Lower leg skin (tissue), 4 donors: ENCODE measurements at places on chromosomes 12 and 14. TPM values are rescaled to one million over a fixed set of nuclear protein-coding genes. Genes with fewer than 3 reads are reported as not detected.

- DNase-seq = no peak
These were observed 475.6 kb upstream of the MIS18BP1 start for GRCh38 chr14:45728434-45729225.

DNA sequence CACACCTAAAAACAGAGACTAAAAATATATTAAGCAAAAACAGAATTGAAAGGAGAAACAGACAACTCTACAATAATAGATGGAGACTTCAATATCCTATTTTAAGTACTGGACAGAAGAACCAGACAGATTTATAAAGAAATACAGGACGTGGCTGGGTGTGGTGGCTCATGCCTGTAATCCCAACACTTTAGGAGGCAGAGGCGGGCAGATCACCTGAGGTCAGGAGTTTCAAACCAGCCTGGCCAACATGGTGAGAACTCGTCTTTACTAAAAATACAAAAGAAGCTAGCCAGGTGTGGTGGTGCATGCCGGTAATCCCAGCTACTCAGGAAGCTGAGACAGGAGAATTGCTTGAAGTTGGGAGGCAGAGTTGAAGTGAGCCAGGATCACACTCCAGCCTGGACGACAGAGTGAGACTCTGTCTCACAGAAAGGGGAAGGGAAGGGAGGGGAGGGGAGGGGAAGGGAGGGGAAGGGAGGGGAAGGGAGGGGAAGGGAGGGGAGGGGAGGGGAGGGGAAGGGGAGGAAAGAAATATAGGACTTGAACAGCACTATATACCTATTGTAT lies 53.0 kb downstream of the CDK17 start:
- DNase-seq = no peak

The M6PR gene
- 72.8 TPM for total RNA-seq

- DNase-seq = no peak
These were observed at the start of gene MYF5 for GRCh38 chr12:80716696-80717469. MYF5 (plus strand) TSS chr12:80716912; CDS start chr12:80717064, 152 bp downstream.

DNA sequence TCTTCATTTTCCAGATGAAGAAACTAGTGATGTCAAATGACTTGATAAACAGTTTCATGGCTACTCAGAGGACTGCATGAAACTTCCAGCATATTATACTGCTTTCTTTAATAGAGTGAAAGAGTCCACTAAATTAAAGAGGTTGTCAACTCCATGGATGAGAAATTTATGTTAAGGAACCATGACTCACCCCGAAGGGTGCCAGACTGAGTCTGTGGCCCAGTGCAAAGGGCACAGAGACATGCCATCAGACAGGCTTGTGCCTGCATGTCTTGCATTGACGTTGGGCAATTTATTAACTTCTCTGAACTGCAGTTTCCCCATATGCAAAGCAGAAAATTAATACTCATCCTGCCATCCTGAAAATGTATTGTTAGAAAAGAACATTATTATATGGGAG lies 382.4 kb downstream of the APAF1 start:
- peak; percentile 22 for DNase-seq

- DNase-seq = no peak
These were observed 143.5 kb downstream of the SSPN start for GRCh38 chr12:26338586-26339572.

The EAPP gene
- 63.3 TPM for total RNA-seq

DNA sequence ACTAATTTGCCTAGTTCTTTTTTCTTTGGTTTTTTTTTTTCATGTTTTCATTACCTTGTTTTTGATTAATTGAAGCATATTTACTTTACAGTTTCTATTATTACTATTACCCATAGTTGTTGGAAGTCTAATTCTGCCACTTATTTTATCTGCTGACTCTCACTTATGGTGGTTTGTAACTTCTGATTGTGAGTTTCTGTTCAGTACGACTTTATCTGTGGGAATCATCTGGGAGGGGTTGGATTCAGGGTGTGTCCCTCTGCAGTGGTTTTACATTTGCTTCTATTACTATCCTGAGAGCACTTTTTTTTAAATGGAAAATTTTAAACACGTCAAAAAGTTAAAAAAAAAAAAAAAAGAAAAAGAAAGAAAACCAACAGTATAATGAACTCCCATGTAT lies 26.4 kb upstream of the SOS2 start:
- DNase-seq = no peak
